NT2/D1 (cell line): ENCODE measurements at places on chromosomes 13 and 19.

DNA sequence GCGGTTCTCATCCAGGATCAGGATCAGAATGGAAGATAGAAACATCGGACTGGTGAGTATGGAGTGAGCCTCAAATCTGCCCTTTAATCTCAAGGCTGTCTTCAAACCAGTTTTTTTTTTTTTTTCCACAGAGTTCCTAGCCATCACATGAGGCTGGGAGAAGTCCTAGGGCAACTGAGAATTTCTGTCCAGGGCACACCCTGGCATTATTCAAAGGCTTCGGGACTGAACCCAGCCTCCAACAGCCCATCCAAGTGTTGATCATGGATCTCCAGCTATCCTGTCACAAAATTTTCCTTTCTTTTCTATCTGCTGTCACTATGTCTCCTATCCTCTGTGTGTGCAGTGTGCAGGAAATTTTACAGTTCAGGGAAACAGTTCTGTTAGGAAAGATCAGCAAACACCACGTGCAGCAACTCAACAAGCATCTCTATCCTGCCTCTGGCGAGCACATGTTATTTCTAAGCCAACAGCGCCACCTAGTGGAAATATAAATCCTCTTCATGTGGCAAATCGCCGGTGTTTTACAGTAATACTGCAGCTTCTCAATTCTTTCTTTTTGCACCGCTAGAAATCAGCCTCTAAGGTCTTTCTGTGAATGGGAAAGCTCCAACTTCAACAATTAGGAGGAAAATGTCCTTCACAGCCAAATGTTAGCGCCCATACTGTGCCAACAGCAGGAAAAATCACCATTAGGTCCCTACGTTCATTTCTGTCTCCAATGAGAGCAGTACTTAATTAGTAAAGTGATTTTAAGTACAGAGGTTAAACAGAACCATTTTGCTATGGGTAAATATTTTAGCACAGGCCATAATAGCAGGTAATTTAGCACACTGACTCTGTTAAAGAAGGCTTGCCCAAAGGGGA is 21.4 kb upstream of the ZNF181 start:
- DNase-seq, result peak; percentile 63

DNA sequence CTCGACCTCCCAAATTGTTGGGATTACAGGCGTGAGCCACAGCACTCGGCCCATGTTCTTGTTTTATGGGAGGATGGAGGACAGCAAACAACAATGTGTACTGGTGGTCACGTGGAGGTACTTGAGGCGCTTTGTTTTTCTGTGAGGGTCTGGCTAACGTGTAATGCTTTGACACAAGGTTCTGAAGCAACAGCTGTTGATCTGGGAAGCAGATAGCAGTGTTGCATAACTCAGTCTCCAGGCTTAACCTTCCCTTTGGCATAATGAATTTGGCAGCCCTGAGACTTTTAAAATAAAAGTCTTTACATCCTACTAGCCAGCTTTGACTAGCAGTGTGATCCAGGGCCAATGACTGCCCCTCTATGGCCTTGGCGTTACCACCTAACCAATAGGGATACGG is 6.9 kb upstream of the ZNF580 start:
- no peak for DNase-seq

GRCh38 chr19:57512845-57513244 is 13.1 kb downstream of the ZNF773 start:
- no peak for DNase-seq

DNA sequence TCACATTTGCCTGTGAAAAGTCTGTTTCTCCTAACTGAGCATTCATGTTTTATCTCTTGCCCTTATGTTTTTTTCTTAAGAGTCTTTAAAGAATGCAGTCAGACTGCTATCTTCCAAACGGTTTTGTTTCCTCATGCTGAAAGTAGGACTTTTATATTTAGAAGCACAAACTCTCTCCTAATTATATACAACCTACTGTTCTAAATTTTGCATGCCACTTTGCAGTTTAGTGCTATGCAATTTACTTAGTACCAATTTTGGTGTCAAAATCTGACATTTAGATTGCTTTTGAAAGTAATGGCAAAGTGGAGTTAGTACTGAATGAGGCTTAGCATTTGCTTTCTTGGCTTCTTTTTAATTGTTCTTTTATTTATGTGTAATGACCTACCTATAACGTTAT is 55.1 kb upstream of the PCDH20 start:
- no peak for DNase-seq

DNA sequence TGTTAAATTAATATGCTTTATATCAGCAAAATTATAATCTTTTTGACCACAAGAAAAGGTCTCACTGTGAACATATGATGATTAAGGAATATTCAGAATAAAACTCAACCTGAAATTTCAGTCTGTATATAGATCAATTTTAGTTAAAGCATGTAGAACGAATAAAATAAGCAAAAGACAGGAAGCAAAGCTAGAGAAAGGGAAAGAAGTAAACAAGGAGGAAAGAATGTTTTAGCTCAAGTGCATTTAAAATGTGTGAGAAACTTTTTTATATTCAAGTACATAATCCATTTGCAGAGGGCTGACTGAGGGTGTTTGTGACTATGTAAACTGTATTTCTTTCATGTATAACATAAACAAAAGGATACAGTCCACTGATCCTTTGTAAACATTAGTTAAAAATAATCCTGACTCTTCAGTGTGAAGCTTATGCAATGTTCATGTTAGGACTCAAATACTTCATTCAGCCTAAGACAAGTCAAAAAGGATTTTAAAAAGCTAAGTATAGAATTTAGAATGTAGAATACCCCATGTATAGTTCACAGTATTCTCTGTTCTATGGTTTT is 472.1 kb downstream of the DIAPH3 start:
- DNase-seq, result no peak

DNA sequence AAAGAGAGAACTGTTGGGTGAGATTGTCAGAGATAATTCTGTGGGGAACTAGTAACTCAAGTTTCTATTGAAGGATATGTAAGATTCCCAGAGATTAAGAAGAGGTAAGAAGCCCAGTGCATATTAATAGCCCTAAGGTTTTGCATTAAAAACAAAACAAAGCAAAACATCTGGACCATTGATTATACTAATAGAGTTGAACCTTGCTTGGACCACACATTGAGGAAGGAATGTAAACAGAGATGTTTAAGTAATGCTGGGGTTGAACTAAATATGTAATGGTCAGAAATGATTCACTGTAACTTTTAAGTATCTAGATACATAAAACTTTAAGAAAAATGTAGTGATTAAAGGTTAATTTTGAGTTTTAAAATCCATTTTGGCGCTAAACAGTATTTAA is 1770.0 kb downstream of the PCDH9 start:
- no peak for DNase-seq

DNA sequence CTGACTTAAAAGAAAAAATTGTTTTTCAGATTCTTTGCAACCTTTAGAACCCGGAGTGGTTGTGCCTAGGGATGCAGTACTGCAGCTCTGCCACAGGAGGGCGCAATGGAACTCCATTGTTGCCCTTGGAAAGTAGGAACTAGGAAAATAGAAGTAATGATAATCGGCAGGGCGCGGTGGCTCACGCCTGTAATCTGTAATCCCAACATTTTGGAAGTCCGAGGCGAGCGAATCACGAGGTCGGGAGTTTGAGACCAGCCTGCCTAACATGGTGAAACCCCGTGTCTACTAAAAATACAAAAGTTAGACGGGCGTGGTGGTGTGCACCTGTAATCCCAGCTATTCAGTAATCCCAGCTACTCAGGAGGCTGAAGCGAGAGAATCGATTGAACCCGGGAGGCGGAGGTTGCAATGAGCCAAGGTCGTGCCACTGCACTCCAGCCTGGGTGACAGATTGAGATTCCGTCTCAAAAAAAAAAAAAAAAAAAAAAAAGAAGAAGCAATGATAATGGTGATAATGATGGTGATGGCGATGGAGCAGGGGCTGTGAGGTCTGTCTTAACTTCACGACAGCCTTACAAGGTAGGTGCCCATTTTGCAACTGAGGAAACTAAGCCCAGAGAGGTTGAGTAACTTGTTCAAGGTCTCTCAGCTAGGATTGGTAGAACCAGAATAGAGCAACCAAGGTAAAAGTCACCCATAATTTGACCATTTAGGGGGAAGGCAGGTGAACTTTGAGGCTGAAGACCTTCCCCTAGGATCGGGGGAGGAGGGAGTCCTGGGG is 5.5 kb upstream of the ADAMTS10 start:
- no peak for DNase-seq

GRCh38 chr19:30349131-30349730 is 23.0 kb upstream of the ZNF536 start:
- DNase-seq, result no peak

- no peak for DNase-seq
Observed at GRCh38 chr19:46404753-46405468, 8.5 kb downstream of the CCDC8 start.

DNA sequence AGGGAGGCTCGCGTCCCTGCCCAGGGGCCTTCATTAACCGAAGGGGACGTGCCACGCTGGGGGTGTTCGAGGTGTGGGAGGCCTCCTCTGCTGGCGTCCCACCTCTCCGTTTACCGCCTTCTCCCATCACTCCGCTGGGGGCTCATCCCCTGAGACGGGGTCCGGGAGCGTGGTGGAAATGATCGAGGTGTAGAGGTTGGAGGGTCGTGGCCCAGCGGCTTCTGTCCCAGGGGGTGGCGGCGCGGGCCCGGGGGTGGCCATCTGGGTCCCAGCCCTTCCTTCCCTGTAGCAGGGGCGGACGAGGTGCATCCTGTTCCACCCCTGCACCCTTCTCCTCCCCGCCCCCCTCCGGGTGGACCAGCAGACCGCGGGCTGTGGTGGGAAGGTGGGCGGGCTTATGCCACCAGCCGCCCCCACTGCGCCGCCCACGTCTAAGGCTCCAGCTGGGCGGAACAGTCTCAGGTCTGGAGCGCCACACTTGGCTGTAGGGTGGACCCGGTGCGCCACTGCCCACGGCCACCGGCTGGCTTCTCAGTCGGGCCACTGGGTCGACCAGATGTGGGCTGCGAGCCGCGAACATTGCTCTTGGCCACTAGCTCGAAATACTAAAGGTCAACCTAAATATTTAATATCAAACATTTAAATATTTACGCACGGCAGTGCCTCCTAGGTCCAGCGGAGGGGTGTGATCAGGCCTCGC is 69.5 kb downstream of the ZNF723 start:
- no peak for DNase-seq

- no peak for DNase-seq
Observed at GRCh38 chr13:61960981-61961380, 545.3 kb upstream of the PCDH20 start.

GRCh38 chr19:51948975-51949374 is 21.7 kb downstream of the ZNF613 start:
- DNase-seq, result peak; percentile 22

DNA sequence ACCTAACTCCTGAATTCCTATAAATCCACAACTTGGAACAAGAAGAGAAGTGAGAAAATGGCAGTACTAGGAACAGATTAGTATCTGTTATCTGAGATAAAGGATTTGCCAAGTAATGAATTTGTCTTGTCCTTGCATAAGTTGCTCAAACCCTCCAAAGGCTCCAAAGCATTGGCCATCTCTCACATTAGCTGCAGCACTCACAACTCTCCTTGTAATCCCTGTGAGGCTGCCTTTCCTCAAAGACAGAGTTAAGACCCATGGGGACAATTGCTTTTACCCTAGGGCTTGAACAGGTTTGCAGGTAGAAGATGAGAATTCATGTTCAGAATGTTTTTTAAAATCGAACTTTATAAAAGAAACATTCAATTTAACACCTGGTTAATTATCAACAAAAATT is 1702.2 kb downstream of the EFNB2 start:
- DNase-seq, result no peak

DNA sequence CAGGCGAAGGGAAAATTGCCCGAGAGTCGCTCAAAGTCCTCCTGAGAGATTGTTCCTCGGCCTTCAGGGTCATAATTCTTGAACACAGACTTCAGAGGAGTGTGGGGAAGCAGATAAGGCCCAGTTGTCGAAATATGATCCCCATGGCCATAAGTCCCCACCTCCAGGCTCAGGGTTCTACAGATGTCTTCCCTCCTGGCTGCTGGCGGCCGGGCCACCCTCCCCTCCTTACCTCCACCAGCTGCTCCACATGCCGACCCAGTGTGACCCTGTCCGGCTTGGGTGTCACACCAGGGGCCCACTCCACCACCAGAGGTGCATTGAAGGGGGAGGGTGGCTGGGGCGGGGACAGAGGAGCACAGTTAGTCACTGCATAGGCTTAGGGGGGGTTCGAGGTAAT is 10.1 kb downstream of the FAM98C start:
- no peak for DNase-seq

- DNase-seq, result no peak
Observed at GRCh38 chr13:111503905-111504695, 183.7 kb downstream of the TEX29 start.

DNA sequence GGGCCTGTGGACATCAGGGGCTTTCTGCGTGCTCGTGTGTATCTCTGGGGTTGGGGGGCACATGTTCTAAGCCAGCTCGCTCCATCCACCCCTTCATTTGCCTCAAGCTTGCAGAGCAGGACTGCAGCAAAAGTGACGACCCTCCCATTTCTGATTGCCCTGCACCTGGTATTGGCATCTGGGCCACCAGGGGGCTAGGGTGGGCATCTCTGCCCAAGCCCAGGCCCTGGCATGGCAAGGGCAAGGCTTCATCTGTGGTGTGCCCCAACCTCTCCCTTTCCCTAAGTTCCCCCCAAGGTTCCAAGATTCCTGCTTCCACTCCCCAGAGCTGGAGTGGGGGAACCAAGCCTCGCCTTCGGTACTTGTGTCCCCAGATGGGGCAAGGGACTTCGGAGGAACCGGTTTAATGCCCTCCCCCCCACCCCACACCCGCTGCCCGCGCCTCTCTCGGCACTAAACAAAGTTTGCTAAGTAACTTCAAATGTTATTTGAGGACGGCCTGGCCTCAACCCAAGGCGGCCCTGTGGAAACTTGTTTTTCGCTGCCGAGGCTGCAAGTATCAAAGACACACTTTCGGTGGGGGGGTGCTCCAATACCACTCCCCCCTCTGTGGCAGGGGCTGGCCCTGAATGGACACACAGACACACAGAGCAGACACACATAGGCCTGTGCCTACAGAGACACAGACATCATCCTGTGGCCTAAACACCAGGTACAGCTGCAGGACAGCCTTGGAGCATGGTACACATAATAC is 12.2 kb downstream of the NFIX start:
- DNase-seq, result no peak

- no peak for DNase-seq
Observed at GRCh38 chr13:32267836-32268439, 47.2 kb downstream of the ZAR1L start.

DNA sequence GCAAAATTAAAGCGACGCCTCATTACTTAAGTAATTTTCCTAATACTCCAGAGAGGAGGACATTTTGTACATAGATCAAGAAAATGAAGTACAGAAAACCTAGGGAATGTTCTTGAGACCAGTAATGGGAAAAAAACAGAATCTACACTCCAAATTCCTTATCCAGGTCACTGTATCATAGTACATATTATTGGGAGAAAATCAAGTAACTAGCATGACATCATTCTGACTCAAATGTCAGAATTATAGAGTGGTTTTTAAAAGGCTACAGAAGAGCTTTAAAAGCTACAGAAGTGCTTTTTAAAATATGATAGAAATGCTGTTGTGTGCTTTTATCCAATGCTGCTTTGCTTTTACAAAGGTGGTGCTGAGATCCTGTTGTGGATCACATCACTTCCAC is 86.3 kb upstream of the SLC15A1 start:
- DNase-seq, result no peak
